ENCODE measurements at places on chromosomes 4 and X.

GRCh38 chr4:25875281-25875745 is 12.5 kb upstream of the SEL1L3 start:
- no peak for DNase-seq

GRCh38 chrX:149453030-149453429 is 52.1 kb downstream of the IDS start:
- DNase-seq, result no peak

GRCh38 chr4:79682161-79682560 is 274.1 kb upstream of the GK2 start:
- DNase-seq, result peak; percentile 18

GRCh38 chr4:175745329-175745728 is 66.7 kb downstream of the GPM6A start:
- DNase-seq, result no peak

DNA sequence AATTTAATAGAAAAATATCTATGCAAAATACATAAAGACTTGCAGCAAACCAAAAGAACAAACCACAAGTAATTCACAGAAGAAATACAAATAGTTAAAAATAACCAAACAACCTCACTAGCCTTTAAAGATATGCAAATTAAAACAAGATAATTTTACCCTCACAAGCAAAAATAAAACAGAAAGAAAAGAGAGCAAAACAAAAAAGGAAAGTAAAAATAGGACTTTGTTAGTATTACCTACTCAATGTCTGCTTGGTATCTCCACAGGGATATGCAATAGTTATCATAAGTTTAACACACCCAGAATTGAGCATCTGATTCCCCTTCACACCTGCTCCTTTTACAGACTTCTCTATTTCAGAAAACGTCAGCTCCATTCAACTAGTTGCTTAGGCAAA is 737.5 kb upstream of the MAGEB2 start:
- no peak for DNase-seq

GRCh38 chr4:25760518-25761157 is 102.2 kb downstream of the SEL1L3 start:
- DNase-seq, result peak; percentile 20

DNA sequence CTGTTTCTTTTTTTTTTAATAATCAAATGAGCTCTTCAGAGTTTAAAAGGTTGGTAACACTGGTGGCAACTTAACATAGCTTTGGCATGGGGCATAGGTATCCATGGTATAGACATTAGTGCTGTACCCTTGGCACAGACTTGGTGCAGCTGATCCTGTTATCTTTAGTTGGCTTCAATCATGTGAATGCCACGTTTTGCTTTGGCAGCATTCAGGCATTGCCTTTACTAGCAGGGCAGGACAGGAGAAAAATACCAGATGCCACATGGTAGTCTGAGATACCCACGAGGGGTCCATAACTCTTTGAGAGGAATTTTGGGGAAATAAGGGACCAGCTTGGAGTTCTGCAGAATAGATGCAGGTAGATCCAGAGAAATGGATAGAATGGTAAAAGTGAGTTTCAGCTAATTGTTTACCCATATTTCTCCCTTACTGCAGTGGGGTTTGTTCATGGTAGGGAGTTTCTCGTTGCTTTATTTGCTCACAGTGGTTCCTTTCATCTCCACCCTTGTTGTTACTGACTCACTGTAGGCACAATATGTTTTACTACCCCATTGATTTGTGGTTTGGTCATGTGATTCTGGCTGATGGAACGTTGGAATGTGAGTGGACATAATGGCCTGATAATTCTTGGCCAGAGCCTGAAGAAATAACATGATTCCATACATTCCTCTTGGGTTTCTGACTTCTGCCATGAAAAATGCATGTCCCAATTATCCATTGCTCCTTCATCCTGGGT is 342.7 kb downstream of the GLUD2 start:
- peak; percentile 18 for DNase-seq

DNA sequence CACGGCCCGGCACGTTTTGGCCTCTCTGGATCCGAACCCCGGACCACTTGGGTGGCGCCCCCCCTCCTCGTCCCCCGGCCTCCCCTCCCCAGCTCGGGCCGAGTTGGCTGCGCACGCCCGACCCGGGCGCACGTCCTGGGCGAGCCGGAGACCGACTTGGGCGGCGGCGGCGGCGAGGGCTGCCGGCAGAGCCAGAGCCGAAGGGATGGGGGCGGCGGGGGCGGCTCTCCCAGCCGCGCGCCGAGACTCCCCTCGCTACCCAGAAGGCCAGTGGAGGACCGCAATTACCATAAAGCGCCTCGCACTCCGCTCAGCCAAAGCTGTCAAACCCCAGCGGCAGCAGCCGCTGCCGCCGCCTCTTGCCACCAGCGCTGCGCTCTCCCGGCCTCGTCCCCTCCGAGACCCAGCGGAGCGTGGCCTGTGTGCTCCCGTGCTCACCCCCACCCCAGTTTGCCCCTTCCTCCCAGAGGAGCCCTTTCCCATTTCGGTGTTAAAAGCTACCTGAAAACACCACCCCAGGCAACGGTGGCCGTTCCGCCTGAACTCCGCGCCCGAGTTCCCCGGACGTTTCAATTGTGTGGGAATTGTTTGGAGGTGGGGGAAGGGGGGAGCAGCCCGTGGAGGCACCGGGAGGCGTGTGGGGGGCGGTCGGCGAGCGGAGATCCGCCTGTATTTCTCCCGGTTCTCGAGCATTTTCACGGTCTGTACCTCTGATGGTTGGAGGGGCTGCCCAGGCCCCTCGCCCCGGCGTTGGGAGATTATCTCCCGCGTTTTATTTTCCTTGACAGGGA is 701 bp upstream of the BCOR start:
- DNase-seq, result no peak

DNA sequence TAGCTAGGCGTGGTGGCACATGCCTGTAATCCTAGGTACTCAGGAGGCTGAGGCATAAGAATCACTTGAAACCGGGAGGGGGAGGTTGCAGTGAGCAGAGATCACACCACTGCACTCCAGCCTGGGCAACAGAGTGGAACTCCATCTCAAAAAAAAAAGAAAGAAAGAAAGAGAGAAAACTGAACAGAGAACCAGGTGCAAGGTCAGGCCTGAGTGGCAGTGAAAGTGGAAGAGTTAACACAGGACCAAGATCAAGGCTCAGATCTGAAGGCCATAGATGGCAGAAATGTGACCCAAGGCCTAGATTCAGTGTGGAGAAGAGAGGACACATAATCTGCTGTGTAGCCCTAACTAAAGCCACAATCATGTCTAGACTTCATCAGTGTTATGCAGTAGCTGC is 4.9 kb upstream of the ZNF630 start:
- no peak for DNase-seq

- no peak for DNase-seq
Measured at GRCh38 chr4:102586002-102586643, 85.0 kb downstream of the NFKB1 start.

- DNase-seq, result no peak
Measured at GRCh38 chr4:170145120-170145519, 55.4 kb upstream of the AADAT start.

DNA sequence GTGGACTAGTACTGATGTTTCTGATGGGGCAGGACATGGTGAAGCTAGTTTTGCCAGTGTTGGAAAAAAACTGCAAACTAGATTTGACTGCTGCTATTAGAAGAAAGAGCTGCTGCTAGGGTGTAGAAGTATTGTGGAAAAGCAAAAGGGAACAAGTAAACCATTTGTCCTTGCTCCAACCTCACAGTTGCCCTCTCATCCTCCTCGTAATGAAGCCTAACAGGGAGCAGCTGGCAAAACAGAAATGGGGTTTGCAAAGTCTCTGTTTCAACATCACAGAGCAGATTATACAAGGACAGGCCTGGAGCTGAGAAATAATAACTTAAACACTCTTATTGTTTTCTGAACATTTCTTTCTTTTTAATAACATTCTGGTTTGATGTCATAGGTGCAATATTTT is 346.2 kb downstream of the MAGEB5 start:
- DNase-seq, result no peak

GRCh38 chr4:147480891-147481576 is at the start of gene EDNRA:
EDNRA (plus strand) TSS chr4:147481097; CDS start chr4:147485682, 4,585 bp downstream.
- DNase-seq, result no peak

GRCh38 chr4:187370918-187371317 is 624.7 kb upstream of the ZFP42 start:
- no peak for DNase-seq

GRCh38 chrX:16750136-16750535 is 30.7 kb downstream of the SYAP1 start:
- DNase-seq, result no peak

DNA sequence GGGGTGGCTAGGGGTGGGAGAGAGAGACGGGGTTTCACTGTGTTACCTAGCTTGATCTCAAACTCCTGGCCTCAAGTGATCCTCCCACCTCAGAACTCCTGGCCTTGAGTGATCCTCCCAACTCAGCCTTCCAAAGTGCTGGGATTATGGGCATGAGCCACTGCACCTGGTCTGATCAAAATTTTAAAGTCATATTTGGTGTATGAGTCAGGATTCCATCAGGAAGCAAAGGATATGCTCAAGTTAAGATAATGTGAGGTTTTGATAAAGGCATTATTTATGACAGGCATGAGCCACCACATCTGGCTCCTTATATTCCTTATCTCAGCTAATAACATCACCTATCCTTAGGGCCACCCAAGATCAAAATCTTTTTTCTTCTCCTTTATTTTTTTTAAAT is 182.0 kb downstream of the SLC4A4 start:
- no peak for DNase-seq

DNA sequence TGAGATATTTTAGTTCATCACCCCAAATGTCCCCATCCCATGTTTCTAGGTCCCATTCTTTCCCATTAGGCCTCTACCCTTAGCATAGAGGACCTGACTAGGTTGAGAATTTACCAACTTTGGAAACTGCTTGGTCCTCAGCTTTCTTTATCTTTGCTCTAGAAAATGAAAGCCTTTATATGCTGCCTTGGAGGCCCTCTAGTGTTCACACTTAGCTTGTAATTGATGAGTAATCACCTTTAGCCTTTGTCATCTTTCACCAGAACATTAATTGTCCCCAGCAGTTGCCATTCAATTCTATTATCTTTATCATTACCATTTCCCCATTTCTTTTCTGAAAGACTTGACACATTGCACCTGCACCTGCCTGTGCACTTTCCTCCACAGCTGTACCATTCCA is 589.2 kb upstream of the NR3C2 start:
- no peak for DNase-seq

GRCh38 chr4:155639704-155640523 is 26.7 kb upstream of the GUCY1A1 start:
- no peak for DNase-seq

DNA sequence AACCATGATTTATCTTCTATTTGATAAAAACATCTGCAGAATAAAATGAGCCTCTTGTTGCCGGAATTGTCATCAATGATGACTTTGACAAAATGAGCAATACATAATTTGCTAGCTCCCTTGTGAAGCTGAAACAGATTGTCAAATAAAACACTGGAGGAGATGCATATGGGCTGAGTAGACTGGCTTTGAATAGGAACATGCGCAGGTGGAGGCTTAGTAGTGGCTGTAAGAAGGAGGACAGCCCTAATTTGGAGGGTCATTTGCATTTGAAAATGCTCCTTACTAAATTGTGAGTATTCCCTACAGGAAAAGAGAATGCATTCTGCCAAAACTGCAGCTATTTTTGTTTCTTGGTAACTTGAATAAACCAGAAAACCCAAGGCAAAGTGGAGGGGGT is 329.1 kb downstream of the PPARGC1A start:
- DNase-seq, result no peak

DNA sequence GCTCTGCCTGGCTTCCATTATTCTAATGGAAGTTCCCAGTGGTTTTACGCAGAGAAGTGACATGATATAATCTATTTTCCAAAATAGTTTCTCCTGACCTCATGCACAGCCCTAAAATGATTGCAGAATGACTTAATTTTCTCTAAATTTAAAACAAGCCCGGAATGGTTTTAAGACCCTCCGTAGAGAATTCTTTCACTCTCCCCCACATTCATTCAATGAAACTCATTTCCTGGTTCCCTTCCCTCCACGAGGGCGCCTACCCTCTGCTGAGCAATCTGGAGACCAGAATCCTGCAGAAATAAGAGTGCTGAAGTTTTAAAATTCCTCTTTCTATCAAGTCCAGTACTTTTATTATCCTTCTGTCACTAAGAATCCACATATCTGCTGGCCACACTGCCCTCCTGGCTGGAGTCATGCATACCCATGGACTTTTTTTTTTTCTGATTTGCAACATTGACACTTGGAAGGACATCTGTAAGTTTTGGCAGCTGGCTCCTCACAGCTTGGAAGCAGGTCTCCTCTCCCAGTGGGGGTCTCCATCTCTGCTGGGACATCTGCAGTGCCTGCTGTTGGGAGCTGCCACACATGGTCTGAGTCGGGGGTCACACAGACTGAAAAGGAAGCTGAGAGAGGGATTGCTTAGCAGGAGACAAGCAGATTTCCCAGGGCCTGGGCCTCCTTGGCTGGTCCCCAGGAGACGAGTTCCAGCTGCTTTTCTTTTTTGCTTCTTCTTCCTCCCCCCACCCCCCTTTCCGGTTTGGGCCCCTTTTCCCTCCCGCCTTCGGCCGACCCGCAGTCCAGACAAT is 86.1 kb downstream of the SOWAHB start:
- DNase-seq, result peak; percentile 80

GRCh38 chr4:44257461-44257860 is 191.1 kb downstream of the KCTD8 start:
- DNase-seq, result no peak

GRCh38 chr4:109094056-109094455 is 208.4 kb downstream of the COL25A1 start:
- no peak for DNase-seq

DNA sequence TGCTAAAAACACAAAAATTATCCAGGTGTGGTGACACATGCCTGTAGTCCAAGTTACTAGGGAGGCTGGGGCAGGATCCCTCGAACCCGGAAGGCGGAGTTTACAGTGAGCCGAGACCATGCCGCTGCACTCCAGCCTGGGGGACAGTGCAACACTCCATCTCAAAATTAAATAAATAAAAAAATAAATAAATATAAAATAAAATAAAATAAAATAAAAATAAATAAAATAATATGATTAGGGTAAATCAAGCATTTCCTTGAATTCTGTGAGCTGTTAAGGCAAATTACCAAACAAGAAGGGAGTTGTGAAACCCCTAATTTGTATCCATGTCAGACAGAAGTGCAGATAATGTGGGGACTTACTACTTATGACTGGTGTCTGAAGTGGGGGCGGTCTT is 1928.9 kb upstream of the IGFBP7 start:
- DNase-seq, result no peak

DNA sequence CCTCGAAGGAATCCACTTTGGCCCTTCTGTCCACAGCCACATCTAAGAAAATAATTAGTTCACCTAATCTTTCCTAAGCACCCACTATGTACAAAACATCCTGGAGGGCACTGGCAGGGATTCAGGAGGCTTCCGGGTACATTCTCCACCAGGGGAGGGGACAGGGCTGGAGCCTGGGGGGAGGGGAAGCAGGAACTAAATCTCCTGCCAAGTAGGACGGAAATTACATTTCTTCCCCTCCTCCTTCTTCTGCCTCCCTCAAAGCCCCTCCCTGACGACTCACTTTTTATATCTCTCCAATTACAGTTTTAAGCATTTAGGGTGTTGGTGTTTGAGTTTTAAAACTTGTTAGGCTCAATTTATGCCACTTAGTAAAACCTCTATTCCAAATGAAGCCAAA is 203.1 kb downstream of the BCOR start:
- DNase-seq, result no peak

GRCh38 chr4:41665636-41666207 is 82.8 kb downstream of the PHOX2B start:
- DNase-seq, result no peak

GRCh38 chr4:159017323-159018026 is 85.4 kb upstream of the RAPGEF2 start:
- no peak for DNase-seq

- peak; percentile 57 for DNase-seq
Measured at GRCh38 chr4:156475322-156475721, 496.3 kb downstream of the PDGFC start.

GRCh38 chr4:187883836-187884475 is 111.6 kb upstream of the ZFP42 start:
- DNase-seq, result no peak
